Occipital lobe (tissue), 3 donors: ENCODE measurements at places on chromosomes 1 and 21.

DNA sequence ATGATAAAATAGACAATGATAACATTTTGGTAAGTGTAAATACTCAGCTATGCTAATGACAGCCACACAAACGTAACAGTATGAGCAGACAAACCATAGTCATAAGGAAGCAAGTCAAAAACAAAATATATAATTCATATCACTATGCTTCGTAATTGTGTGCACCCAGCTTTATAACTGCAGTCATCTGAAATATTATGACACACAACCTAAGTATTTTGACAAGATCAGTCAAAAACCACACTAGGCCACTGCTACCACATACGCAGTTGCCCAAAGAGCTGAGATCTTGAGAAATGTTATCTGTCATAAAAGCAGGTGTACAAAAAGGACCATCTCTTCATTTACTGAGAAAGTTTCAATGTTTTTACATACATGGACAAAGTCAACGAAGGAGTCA lies 26.0 kb downstream of the RNASEL start:
- DNase-seq, result no peak

DNA sequence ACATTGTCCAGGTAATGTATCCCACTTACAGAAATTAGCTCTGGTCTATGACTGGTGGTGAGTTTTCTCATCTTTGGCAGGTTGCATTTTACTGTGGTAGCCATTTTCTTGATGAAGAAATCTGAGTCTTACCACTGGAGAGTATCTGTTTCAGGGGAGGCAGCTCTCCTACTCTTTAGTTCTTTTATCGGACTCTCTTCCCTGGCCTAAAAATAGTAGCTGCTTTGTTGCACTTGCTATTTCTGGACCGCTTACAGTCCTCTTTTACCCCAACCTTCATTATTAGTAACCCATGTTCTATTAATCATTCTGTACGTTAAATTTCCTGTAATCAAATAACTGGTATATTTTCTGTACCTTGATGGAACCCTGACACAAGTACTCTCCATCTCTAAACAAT lies 720.8 kb downstream of the PLA2G4A start:
- no peak for DNase-seq

- no peak for DNase-seq
Measured at GRCh38 chr1:167987174-167987573, 50.3 kb upstream of the MPC2 start.

DNA sequence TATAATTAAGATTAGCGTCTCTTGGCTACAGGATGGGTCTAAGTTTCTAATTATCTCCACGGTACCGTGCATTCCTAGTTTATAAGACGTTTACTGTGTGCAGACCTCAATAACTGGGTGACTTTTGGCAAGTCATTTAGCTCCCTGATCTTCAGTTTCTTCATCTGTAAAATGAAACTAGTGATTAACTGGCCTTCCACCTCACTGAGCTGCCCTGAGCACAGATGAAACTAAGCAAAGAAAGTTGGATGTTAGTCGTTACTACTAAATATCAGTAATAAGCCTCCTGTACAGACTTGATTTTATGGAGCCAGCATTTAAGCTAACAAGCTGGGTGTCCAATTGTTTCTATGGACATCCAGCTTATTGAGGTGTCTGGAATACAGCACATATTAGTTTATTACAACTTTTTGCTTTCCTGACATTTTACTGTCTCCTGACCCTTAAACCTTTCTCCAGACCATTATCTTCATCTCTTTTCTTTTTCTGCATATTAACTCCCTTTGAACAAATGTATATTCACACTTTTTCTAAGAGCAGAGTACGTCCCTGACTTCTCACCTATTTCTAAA lies 1.1 kb downstream of the CR2 start:
- DNase-seq, result no peak

DNA sequence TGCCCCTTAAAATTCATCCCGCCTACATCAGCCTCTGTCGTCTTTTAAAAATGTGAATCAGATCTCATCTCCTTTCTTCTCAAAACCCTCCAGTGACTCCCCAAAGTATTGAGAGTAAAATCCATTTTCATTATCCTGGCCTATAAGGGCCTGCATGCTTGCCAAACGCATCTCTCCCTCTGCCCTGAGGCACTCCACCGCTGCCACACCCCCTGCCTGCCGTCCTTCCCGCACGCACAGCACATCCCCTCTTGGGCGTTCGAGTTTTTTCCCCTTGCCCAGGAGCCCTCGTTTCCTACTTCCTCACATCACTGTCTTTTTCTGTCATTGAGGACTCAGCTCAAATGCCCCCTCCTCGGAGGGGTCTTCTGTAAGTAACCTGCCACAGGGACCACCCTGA lies 53.3 kb upstream of the MTR start:
- DNase-seq, result no peak

DNA sequence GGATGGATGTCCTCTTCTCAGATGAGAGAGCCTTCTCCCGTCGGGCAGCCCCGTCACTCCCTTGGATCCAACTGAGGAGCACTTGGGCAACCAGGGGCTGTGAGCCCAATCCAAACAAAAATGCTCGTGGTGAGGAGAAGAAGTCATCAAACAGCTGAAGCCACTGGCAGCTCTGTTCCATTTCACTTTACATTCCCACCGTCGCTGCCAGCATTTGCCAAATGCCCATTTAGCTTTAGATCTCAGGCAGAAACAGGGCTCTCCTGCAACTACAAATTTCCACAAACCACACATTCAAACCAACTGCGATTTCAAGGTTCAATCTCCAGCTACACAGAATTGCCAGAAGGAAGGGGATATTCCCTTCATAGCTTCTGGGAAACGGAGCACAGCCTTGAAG lies 634.6 kb downstream of the SMYD3 start:
- DNase-seq, result no peak
